ENCODE measurements at places on chromosomes 2 and 18.
A peak's percentile ranks its signal among the peaks of the same experiment; 100 is the strongest.

DNA sequence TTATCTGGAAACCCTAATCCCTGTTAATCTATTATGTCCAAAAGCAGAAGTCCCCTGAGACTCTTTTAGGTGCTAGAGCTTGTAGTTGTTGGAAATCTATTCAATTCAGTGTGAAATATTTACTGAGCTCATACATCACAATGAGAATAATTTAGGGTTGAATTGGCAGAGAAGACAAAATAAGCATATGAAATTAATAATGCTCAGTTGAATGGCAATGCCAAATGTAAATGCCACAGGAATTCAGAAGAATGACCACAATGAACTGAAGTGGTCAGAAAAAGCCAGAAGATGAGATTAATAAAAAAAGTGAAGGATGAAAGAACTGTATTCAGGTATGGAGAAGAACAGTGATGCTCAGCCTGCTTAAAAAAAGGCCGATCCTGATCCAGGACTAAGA is 8.0 kb upstream of the STAT4 start:
- DNase-seq, result no peak

GRCh38 chr18:13909141-13909940 is 6.0 kb downstream of the MC2R start:
- no peak for DNase-seq

GRCh38 chr2:39504790-39505335 is 67.8 kb upstream of the MAP4K3 start:
- no peak for DNase-seq

- DNase-seq, result no peak
These were observed 55.6 kb downstream of the FAM117B start for GRCh38 chr2:202690321-202690900.

GRCh38 chr2:51638811-51639210 is 606.9 kb upstream of the NRXN1 start:
- DNase-seq, result no peak

DNA sequence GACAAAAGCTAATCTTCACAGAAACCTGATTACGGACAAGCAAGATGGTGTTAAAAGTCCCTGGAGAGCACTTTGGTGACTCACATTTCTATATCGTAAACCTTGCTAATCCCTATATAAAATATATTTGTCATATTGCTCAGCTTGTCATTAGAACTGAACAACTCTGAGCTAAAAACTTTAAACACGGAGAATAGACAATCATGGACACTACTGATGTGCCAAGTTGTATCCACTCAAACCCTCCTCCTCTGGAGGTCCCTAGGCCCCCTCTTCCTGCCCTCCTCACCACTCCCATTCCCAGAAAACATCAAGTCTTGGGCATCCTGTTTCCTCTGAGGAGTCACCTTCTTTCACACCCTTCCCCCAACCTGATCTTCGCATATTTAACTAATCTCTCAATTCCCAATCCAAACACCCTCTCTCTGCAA is 138.7 kb upstream of the PID1 start:
- DNase-seq, result no peak

DNA sequence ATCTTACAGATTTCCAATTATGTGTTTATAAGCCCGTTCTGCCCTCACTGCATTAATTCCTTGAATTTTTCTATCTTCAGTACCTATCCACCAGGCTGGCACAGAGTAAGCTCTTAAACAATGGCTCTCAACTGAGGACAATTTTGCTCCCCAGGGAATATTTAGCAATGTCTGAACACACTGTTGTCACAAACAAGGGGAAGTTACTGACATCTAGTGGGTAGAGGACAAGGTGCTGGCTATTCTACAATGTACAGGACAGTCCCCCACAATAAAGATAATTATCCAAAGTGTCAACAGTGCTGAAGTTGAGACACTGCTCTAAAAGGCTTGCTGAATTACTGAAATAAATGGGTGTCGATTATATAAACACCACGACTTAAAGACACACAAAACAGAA is 5.0 kb downstream of the NDUFS1 start:
- no peak for DNase-seq

GRCh38 chr2:136932700-136933099 is 167.4 kb downstream of the THSD7B start:
- no peak for DNase-seq

DNA sequence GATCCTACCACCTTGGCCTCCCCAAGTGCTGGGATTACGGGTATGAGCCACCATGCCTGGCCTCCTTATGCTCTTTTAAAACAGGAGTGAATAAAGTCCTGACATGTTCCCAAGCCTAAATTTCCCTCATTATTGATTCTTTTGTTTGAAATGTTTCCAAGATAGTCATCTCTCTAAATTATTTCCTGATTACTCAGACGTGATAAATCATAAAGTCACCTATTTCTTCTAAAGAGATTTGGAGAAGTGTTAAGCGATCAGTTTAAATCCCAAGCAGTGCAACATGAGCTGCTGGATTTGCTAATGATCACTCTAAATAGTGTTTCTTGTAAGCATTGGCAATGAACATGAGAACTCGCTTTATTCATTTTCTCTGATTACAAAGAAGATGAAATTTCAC is 51.8 kb downstream of the PMAIP1 start:
- no peak for DNase-seq

- peak; percentile 38 for DNase-seq
These were observed 203.9 kb downstream of the MTX2 start for GRCh38 chr2:176473177-176473576.

DNA sequence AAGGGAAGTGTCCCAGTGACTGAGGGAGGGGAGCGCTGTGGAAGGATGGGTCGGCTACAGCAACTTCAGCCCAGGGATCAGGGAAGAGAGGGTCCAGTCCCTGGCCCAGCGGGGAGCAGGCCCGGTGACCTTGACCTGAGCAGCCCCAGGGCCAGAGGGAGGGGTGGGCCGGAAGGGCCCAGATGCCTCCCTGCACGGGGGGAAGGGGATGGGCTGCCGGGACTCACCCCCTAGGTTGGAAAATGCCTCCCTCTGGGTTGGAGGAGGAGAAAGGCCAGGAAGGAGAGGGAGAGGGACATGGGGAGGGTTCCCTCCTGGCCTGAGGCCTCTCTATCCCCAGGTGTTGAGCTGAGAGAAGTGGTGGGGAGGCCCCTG is 19.8 kb downstream of the GPC1 start:
- DNase-seq, result no peak

DNA sequence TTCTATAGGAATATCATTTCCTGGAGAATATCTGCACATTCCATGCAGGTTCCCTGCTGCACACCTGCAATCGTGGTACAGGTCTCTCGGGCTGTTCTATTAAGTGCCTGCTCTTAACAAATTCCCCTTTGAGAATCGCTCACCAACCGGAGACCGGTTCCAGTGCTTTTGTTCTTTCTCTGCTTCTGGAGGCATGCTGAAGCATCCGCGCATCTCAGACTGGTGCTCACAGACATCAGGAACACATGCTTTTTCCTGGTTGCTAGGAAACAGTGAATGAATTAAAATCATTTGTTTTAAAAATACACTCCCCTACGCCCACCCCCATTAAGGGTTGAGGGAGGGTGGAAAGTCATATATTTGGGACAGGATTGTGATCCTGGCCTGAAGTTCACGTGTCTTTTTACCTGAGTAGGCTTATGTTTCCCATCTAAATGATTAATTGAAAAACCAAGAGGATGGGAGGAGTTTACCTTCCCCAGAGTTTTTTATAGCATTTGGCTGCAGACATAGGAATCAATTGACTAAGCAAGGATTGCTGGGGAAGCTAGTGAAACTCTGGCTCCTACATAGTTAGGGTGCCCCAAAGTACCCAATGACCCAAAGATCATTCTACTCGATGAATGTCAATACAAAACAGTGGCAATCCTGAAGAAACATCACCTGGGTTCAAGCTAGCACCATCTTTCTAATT is at the start of gene C2orf80:
Gene C2orf80 (minus strand): TSS at position 221 of the 694 bp plus-strand sequence. CDS start 3,044 bp downstream, outside the sequence.
- DNase-seq, result no peak

GRCh38 chr18:2597639-2598038 is 26.3 kb downstream of the NDC80 start:
- DNase-seq, result no peak

DNA sequence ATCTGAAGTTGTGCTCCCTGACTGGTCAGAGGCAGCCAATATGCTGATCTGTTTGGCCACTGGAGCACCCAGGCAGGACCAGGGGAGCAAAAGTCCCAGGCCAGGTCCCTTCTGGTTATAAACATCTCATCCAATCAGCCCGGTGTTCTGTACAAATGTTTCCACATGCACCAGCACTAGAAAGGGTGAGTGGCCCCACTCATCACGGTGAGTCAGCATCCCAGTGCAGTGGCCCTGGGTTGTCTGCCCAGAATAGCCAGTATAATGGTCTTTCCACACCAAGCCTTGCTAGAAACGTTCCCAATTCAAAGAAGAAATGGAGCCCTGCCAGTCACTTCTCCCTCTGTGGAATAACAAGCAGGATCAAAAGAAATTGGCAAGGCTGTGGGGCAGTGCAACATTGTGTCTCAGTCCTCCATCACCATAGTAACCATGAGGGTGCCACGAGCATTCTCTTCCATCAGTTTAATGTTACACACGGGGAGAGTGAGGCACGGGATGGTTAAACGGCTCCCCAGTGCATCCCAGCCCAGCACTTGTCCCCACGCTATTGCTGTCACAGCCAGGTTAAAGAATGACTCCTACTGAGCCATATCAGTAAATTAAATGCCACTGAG is 174.9 kb downstream of the SEPTIN10 start:
- no peak for DNase-seq

- no peak for DNase-seq
These were observed 207.0 kb downstream of the ZNF407 start for GRCh38 chr18:74804677-74805076.

GRCh38 chr18:12929477-12930083 is 18.2 kb upstream of the SEH1L start:
- no peak for DNase-seq

DNA sequence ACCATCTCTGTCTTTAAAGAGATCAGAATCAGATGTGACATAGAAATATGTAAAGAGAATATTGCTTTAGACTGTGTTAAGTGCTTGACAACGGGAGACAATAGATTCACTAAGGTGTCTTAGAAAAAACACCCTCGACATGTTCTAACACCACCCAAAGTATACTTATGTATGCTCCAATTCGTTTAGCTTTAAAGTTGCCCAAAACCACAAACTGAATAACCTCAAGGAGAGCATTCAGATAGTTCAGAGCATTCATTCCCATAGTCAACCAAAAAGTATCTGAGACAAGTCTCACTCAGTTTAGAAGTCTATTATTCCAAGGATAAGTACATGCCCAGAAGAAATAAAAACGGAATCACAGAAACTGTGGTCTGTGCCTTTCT is 96.4 kb downstream of the KYNU start:
- DNase-seq, result no peak

DNA sequence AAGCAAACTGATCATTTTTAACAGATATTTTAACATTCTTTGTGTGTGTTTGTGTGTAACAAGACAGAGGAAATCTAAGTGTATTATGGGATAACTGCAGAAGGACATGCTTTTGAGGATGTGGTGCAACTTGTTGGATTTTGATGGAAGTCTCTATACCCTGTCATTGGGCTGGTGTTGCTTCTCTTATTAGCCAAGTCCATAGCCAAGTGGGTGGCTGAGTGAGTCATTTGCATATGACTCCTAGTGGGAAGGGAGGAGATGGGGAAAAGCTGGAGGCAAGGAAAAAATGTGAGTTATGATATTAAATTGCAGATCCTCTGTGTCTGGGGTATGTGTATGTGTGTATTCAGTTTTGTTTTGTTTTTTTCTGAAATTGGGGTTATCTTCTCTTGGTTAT is 879.9 kb downstream of the DCC start:
- DNase-seq, result no peak

- no peak for DNase-seq
These were observed 128.3 kb upstream of the HS6ST1 start for GRCh38 chr2:128446874-128447537.

DNA sequence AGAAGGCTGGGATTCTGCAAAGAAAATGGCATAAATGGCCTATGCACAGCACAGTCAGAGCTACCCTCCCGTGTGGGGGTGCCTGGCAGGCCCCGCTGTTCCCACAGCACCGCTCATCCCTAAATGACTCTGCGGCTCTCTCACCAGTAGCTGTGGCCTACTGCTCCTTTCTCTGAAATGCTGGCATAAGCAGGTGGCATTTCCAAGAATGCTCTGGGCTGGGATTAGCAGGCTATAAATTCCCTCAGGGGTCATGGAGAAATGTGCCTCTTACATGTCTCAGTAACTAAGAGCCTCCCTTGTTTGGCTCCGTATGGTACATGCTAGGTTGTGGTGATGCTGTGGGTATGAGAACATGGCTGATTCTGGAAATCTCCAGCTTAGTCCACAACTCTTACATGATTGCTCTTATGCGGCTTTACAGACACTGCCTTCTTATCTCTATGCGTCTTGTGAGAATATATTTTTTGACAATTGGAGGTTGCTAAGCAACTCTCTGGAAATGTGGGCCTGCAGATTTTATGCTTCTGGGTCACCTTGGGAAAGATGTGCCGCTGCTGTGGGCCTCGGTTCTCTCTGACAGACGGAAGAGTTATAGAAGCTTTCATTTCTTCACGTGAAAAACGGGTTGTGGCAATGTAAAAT is 80.3 kb upstream of the GATA6 start:
- no peak for DNase-seq

DNA sequence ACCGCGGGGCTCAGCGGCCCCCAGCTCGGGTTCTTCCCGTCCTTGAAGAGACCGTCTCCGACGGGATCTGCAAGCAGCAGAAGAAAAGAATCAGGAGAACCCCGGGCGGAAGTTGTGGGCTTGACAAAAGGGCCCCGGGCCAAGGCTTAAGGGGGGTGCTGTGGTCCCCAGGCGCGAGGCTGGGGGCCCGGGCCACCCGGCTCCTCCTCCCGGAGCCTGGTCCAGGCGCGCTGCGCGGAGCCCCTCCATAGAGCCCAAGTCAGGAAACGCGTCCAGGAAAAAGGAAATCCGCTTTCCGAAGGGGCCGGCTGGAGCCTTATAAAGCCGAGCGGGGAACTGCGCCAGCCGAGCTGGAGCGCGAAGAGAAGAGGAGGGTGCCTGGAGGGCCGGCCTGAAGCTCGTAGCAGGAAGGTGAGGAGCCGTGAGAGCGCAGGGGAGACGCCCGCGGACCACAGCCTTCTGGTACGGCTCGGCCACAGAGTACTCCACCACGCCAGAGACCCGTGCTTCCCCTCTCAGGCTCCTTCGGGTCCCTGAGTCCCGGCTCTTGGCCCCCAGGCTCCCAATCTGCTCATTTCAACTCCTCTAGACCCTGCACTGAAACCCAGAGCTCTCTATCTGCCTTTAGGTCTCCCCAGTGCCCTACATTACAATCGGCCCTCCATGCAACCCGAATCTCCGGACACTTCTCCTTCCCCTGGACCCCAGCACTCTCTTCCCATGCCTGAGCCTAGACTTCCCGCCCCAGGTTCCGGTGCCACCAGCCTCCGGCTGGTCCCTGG is 554 bp downstream of the FEV start:
- no peak for DNase-seq

GRCh38 chr18:39942702-39943101 is 2012.3 kb upstream of the PIK3C3 start:
- no peak for DNase-seq

DNA sequence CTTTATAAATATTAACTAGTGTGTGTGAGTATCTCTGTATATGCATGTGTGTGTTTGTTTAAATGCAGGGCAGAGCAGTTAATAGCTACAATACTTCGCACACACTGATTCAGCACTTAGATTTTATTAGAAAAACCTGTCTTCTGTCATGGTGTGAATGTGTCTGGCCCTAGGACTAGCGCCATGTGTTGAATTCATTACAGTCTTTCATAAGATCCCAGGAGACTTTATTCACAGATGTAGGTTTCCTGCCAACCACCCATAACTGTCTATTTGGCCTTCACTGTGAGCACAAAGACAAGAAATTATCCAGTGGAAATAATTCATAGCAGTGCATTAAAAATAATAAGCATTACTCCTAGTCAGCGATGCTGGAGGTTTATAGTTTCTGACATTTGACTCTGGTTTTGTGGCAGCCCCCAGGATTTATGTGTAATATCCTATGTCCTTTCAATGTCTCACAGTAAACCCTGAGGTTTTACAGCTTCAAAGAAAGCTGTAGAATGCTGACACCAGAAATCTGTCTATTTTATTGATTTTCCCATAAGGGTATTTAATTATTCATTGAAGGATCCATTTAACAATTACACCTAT is 93.9 kb downstream of the ZNF804A start:
- DNase-seq, result no peak

All from activated CD4-positive, alpha-beta T cell treated with anti-CD3 and anti-CD28 coated beads for 36 hours (primary cell).